ENCODE measurements at places on chromosomes 4 and X.
A peak's percentile ranks its signal among the peaks of the same experiment; 100 is the strongest.

DNA sequence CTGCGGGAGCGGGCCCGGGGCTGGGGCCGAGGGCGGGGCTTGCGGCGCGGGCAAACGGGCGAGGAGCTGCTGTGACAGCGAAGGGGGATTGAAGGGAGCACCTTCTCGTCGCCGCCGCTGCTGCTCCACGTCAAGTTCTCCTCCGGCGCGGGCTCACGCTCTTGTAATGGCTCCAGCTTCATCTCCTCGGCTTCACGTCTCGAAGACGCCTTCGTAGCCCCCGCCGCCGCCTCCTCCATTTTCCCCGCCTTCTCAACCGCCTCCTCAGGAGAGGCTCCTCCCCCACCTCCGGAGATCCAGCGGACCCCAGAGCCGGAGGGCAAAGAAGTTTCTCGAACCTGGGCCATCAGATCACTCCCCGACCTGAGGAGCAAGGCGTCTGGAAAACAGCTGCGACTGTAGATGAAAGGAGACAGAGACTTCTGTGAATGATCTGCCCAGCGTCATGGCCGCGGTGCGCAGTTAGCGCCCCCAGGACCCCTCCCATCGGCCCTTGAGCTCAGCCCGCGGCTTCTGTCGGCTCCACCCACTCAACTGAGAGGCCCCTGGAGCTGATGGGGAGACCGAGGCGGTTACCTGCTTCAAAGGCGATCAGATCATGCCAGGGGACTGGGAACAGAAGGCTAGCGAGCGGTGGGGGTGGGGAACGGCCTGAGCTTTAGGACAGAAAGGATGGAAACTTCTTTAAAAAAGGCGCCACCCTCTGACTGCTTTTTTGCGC lies 895 bp downstream of the USP51 start:
- peak; percentile 30 for DNase-seq

DNA sequence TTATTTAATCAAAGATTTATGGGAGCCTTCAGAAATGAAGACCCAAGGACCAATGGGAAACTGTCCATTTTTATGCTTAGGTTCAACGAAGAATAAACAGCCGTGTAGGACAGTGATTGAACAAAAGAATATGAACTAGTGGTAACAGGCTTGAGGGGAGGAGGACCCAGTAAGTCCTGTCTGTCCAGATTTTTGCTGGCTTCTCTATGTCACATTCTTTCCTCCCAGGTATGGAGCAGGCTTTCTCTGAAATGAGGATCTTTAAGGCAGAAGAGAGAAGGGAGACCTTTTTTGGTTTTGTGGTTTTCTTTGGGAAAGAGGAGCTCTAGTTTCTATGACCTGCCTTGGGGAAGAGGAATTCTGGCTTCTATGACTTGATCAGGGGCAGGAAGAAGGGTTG lies 74.1 kb downstream of the BANK1 start:
- DNase-seq: no peak

DNA sequence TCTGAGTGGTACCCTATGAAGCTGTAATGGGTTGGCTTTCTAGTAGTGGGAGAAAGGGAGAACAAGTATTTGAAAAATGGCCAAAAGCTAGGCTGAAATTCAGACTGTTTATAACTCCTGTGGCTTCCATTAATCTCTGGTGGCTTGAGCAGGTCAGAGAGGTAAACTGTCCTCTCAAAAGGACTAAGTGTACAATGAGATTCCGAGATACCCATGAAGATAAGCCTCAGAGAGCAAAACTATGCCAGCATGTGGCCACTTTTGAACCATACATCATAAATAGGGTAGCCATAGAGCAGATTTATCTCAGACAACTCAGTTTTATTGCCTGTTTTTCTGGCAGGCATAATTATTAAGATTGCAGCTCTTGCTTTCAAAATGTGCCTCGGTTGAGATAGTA lies 89.2 kb downstream of the CHRDL1 start:
- DNase-seq: no peak

DNA sequence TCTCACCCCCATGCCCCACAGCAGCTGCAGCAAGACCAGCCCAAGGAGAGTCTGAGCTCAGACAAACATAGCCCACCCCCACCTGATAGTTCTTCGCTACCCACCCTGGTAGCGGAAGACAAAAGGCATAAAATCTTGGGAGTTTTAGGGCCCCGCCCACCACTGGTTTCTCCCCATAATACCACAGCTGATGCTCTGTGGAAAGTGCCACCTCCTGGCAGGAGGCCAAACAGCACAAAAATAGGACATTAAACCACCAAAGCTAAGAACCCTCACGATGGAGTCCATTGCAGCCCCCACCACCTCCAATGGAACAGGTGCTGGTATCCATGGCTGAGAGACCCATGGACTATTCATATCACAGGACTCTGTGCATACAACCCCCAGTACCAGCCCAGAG lies 226.7 kb downstream of the SNCA start:
- DNase-seq: no peak

GRCh38 chrX:8726031-8726652 lies 5.8 kb downstream of the ANOS1 start:
- no peak for DNase-seq

GRCh38 chrX:1190596-1191145 lies 21.8 kb downstream of the CRLF2 start:
- DNase-seq: no peak

GRCh38 chr4:6710282-6710681 lies 617 bp upstream of the MRFAP1L1 start:
- no peak for DNase-seq

Measured in NK-92 treated with Interleukin-12 subunit alpha and Interleukin-12 subunit beta, amount 100 ng/mL, for 24 hours (cell line).